ENCODE measurements at places on chromosomes 4 and X. TPM values are rescaled to one million over a fixed set of nuclear protein-coding genes. Genes with fewer than 3 reads are reported as not detected.

Gene CENPVL2
- not detected for total RNA-seq

GRCh38 chr4:152095701-152096070, 334.9 kb upstream of the GATB start:
- no peak overlapping the region for H3K27ac ChIP-seq
- no peaks in the 10 kb centered on the region for H3K27me3 ChIP-seq
- H3K4me1 ChIP-seq, result peaks cover 37% of the 10 kb centered on the region
- H3K4me3 ChIP-seq, result no peak overlapping the region

GRCh38 chr4:43456383-43456782, 563.9 kb downstream of the GRXCR1 start:
- no peak overlapping the region for H3K27ac ChIP-seq
- H3K27me3 ChIP-seq, result no peaks in the 10 kb centered on the region
- DNase-seq, result no peak
- H3K4me1 ChIP-seq, result no peaks in the 10 kb centered on the region
- H3K36me3 ChIP-seq, result no peaks in the 10 kb centered on the region

Gene HTN3
- total RNA-seq, result not detected

GRCh38 chr4:135418353-135418752, 1216.8 kb upstream of the PABPC4L start:
- no peak for DNase-seq
- no peaks in the 10 kb centered on the region for H3K36me3 ChIP-seq
- no peaks in the 10 kb centered on the region for H3K27me3 ChIP-seq
- H3K4me1 ChIP-seq, result no peaks in the 10 kb centered on the region
- no peak overlapping the region for H3K4me3 ChIP-seq

DNA sequence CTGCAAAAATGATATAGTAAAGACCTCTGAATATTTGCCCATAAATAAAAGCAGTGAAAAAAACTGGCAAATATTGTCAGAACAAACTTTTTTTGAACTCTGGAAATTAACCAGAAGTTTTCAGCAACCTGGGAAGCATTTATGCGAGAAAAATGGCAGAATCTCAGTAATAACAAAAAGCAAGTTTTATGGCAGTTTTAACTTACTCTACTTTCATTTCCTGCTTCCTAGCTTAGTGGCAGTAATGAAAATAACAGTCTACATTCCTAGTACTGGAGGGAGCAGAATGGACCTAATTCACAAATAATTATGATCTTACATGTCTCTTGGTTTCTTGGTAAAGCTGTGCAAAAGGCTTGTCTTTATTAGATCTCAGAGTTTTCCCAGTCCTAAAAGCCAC, 460.1 kb downstream of the NAF1 start:
- no peak overlapping the region for H3K27ac ChIP-seq
- no peak overlapping the region for H3K4me3 ChIP-seq
- no peaks in the 10 kb centered on the region for H3K4me1 ChIP-seq
- no peak for DNase-seq

Gene AMTN
- total RNA-seq, result not detected

GRCh38 chrX:275967-276580, 5.1 kb upstream of the PLCXD1 start:
- peaks cover 5% of the 10 kb centered on the region for H3K4me1 ChIP-seq
- DNase-seq, result no peak
- no peaks in the 10 kb centered on the region for H3K36me3 ChIP-seq
- H3K27ac ChIP-seq, result no peak overlapping the region
- H3K4me3 ChIP-seq, result peak overlapping the region; percentile 67
- no peaks in the 10 kb centered on the region for H3K27me3 ChIP-seq

- H3K36me3 ChIP-seq, result no peaks in the 10 kb centered on the region
- no peak overlapping the region for H3K4me3 ChIP-seq
- H3K27me3 ChIP-seq, result peaks cover 10% of the 10 kb centered on the region
- no peaks in the 10 kb centered on the region for H3K4me1 ChIP-seq
- no peak overlapping the region for H3K27ac ChIP-seq
- no peak for DNase-seq
Observed at GRCh38 chr4:89213382-89213701, 94.3 kb downstream of the GPRIN3 start.

GRCh38 chr4:144645631-144646522, at the start of gene HHIP:
TSS of gene HHIP (plus strand) at chr4:144646156. CDS start at chr4:144646676, 520 bp downstream.
- DNase-seq, result peak; percentile 13
- H3K27me3 ChIP-seq, result peaks cover 59% of the 10 kb centered on the region
- H3K27ac ChIP-seq, result no peak within 1 kb of the TSS
- peaks cover 19% of the 10 kb centered on the region for H3K4me1 ChIP-seq
- H3K36me3 ChIP-seq, result no peaks in the 10 kb centered on the region
- peak within 1 kb of the TSS; percentile 83 for H3K4me3 ChIP-seq

- no peak for DNase-seq
- peaks cover 32% of the 10 kb centered on the region for H3K36me3 ChIP-seq
- H3K27ac ChIP-seq, result no peak overlapping the region
- H3K4me1 ChIP-seq, result peaks cover 6% of the 10 kb centered on the region
Observed at GRCh38 chrX:72569786-72570185, 2.9 kb downstream of the HDAC8 start.

DNA sequence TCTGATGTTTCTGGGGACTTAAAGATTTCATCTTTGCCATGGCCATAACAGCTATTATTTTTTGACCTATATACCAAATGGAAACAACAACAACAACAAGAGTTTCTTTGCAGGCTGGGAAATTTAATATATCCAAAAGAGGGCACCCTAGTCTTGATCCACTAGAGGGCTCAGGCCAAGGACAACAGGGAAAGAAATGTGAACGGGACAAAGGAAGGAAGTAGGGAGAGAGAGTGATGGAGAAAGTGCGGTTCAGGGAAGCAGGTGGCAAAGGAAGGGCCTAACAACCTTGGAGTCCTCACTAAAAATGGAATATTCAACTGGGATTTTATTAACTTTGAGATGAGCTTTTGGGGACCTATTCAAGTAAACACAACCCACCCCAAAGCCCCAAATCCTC, 67.8 kb upstream of the SCML1 start:
- peaks cover 3% of the 10 kb centered on the region for H3K36me3 ChIP-seq
- no peaks in the 10 kb centered on the region for H3K27me3 ChIP-seq
- H3K4me3 ChIP-seq, result no peak overlapping the region
- H3K4me1 ChIP-seq, result peaks cover 14% of the 10 kb centered on the region
- H3K27ac ChIP-seq, result no peak overlapping the region

- H3K4me3 ChIP-seq, result no peak overlapping the region
- no peaks in the 10 kb centered on the region for H3K27me3 ChIP-seq
- DNase-seq, result no peak
- no peaks in the 10 kb centered on the region for H3K36me3 ChIP-seq
- H3K4me1 ChIP-seq, result no peaks in the 10 kb centered on the region
Observed at GRCh38 chrX:88903989-88904718, 157.1 kb downstream of the CPXCR1 start.

Gene UCHL1
- 0.83 TPM for total RNA-seq

DNA sequence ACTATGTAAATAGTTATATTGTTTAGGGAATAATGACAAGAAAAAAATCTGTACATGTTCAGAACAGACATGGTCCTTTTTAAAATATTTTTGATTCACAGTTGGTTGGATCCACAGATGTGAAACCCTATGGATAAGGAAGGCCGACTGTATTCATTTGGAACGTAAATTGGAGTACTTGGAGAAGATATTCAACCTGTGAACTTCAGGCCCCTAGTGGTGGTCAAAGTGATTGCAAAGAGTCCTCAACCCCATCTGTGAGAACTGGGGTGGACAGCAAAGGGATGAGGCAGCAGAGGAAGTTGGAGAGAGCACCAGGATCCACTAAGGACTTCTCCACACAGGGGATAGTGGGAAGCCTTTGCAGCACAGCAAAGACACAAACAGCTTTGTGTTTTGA, 6.2 kb upstream of the CXCL13 start:
- H3K27ac ChIP-seq, result no peak overlapping the region
- DNase-seq, result no peak
- H3K36me3 ChIP-seq, result peaks cover 3% of the 10 kb centered on the region
- peaks cover 4% of the 10 kb centered on the region for H3K27me3 ChIP-seq
- no peak overlapping the region for H3K4me3 ChIP-seq

DNA sequence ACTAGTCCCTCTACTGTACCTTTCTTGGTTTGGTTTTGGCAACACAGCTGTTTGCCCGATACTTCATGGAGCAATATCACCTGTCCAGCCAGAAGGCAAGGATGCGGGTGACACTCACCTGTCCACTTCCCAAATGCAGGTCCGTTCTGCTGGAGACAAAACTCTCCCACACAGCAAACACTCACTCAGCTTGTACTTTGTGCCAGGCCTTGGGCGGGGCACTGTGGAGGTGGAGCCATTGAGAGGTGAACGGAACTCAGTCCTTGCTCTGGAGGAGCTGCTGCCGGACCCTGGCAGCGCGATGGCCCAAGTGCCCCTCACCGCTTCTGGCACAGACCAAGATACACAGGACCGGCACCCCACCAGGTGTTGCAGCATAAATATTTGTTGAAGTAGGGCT, 15.3 kb upstream of the HMGB3 start:
- no peak overlapping the region for H3K4me3 ChIP-seq
- DNase-seq, result no peak
- H3K27me3 ChIP-seq, result no peaks in the 10 kb centered on the region
- no peaks in the 10 kb centered on the region for H3K36me3 ChIP-seq

GRCh38 chrX:13955095-13955647, 74.5 kb downstream of the GEMIN8 start:
- no peak overlapping the region for H3K4me3 ChIP-seq
- H3K27ac ChIP-seq, result no peak overlapping the region
- no peak for DNase-seq
- H3K4me1 ChIP-seq, result peaks cover 8% of the 10 kb centered on the region
- H3K27me3 ChIP-seq, result no peaks in the 10 kb centered on the region

- no peak overlapping the region for H3K27ac ChIP-seq
- H3K36me3 ChIP-seq, result no peaks in the 10 kb centered on the region
- H3K27me3 ChIP-seq, result peaks cover 3% of the 10 kb centered on the region
- peaks cover 3% of the 10 kb centered on the region for H3K4me1 ChIP-seq
- no peak overlapping the region for H3K4me3 ChIP-seq
Observed at GRCh38 chr4:38406243-38406642, 257.8 kb upstream of the KLF3 start.

DNA sequence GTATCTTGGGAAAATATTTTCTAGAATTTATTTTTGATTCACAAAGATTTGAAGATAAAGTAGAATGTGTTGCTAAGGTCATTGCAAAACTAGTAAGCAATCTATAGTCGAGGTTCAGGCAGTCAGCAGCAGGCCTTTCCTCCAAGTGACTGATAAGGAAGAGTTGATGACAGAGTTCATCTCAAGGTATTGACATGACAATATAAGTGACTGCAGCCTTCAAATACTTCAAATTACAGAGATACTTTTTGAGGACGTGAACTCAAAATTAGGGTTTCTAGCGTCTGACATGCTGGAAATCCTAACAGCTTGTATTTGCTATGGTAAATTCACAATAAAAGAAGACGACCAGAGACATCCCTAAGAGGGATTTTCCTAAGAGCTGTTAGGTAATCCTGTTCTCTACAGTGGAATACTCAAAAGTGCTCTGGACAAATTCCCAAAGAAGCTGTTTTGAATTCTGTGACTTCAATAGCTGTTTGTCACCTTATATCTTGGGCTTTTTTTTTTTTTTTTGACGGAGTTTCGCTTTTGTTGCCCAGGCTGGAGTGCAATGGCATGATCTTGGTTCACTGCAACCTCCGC, 7.4 kb downstream of the ARHGAP10 start:
- H3K36me3 ChIP-seq, result peaks cover 2% of the 10 kb centered on the region
- peaks cover 55% of the 10 kb centered on the region for H3K4me1 ChIP-seq
- no peak overlapping the region for H3K27ac ChIP-seq

GRCh38 chr4:10161840-10162239, 45.2 kb upstream of the WDR1 start:
- H3K4me1 ChIP-seq, result peaks cover 23% of the 10 kb centered on the region
- DNase-seq, result peak; percentile 32
- no peak overlapping the region for H3K4me3 ChIP-seq
- H3K27me3 ChIP-seq, result peaks cover under 1% of the 10 kb centered on the region
- no peaks in the 10 kb centered on the region for H3K36me3 ChIP-seq
- peak overlapping the region; percentile 21 for H3K27ac ChIP-seq

Gene TEX13C
- total RNA-seq, result not detected

Gene CXorf66
- total RNA-seq, result not detected

DNA sequence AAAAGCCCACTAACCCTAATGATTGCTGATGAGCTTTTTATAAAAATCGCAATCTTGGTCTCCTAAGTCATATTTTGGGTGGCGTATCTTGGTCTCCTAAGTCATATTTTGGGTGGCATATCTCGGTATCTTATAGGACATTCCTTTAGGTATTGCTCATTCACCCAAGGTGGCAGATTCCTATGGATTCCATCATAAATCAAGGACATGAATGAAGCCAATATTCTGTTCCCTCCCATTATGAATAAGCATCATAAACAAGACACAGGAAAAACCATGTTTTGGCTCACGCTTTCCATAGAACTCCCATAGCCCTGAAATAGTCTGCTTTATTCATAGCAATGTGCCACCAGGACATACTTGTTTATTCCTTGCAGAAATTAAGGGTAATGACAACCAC, 95.0 kb upstream of the CD99 start:
- H3K36me3 ChIP-seq, result peaks cover 18% of the 10 kb centered on the region
- no peak for DNase-seq
- H3K4me1 ChIP-seq, result peaks cover 3% of the 10 kb centered on the region
- no peaks in the 10 kb centered on the region for H3K27me3 ChIP-seq

Gene ATP2B3
- not detected for total RNA-seq

GRCh38 chr4:119151161-119151560, 15.5 kb downstream of the MYOZ2 start:
- H3K27me3 ChIP-seq, result peaks cover 9% of the 10 kb centered on the region
- H3K36me3 ChIP-seq, result no peaks in the 10 kb centered on the region
- H3K27ac ChIP-seq, result no peak overlapping the region
- no peak overlapping the region for H3K4me3 ChIP-seq
- no peaks in the 10 kb centered on the region for H3K4me1 ChIP-seq

Gene CLNK
- total RNA-seq, result 0.89 TPM

- peaks cover 1% of the 10 kb centered on the region for H3K27me3 ChIP-seq
- H3K36me3 ChIP-seq, result no peaks in the 10 kb centered on the region
- H3K4me1 ChIP-seq, result peaks cover 21% of the 10 kb centered on the region
- no peak overlapping the region for H3K4me3 ChIP-seq
- no peak overlapping the region for H3K27ac ChIP-seq
Observed at GRCh38 chr4:56183344-56183959, 203.8 kb downstream of the AASDH start.

DNA sequence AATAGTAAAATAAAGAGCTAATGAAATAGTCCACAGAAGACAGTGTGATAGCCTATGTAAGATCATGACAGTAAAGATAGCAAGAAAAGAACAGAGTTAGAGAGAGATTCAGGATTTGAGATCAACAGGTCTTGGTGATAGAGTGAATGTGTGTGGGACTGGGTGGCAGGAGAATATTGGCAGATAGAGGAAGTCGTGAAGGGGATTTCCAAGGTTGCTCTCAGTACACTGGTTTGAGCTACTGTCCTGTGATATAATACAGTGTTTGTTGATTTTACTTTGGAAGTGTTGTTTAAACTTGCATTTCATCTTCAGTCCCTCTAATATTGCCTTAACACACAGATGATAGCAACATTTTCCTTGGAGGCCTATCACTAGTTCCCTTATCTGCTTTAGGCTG, 44.1 kb downstream of the DTHD1 start:
- no peak for DNase-seq
- H3K4me3 ChIP-seq, result no peak overlapping the region

Gene MAPK10
- not detected for total RNA-seq

Gene USP26
- not detected for total RNA-seq
